ENCODE measurements at places on chromosomes 3 and 15.

GRCh38 chr3:12991481-12991837 is 81.8 kb downstream of the IQSEC1 start:
- DNase-seq, result no peak

- no peak for DNase-seq
These were observed 92.0 kb downstream of the ZNF609 start for GRCh38 chr15:64552281-64552948.

DNA sequence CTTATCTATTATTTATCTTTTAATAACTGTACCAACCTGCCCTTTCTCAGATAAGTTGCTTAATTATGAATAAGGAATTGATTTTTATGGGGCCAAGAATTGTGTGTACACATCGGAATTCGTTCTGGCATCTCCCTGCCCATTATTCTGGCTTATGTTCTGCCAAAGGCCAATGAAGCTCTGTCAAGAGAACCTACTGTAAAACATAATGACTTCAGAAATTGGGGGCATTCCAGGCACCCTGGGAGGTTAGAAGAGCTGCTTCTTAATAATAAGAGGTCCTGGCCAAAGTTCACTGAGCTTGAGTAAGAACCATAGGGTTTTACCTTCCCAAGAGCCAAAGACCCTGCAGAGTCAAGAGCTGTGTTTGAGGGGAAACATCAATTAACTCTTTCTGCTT is 261.7 kb downstream of the SLC9A9 start:
- no peak for DNase-seq

GRCh38 chr3:188830893-188831292 is 340.9 kb upstream of the TPRG1 start:
- DNase-seq, result no peak

- DNase-seq, result no peak
These were observed 37.3 kb upstream of the CMTM7 start for GRCh38 chr3:32354362-32354778.

DNA sequence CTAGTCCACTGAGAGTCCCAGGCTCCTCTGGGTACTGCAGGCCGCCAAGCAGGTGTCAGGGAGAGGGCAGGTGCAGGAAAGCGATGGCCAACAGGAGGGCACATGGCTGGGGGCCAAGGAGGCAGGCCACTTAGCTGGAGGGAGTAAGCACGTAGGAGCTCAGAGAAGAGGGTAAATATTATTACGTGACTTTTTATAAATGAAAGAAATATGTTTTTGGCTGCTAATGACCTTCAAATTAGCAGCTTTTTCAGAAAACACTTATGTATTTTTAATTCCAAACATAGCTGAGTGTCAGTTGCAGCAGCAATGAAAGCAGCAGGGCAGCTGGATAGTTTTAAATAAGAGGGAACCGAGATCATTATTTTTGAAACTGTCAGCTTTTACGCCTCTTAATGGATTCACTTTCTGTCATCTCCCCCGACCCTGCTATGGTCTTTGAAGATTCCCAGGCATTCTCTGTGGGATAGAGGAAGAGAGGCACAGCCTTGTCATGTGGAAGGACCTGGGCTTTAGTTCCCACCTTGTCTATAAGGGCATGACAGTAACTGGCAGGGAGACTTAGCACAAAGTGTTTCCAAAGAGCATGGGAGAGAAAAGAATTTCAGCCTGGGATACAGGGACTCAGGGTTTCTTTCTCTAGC is 477.1 kb downstream of the EPHB1 start:
- DNase-seq, result peak; percentile 78

- DNase-seq, result no peak
These were observed 38.7 kb upstream of the CCDC50 start for GRCh38 chr3:191290311-191291025.

DNA sequence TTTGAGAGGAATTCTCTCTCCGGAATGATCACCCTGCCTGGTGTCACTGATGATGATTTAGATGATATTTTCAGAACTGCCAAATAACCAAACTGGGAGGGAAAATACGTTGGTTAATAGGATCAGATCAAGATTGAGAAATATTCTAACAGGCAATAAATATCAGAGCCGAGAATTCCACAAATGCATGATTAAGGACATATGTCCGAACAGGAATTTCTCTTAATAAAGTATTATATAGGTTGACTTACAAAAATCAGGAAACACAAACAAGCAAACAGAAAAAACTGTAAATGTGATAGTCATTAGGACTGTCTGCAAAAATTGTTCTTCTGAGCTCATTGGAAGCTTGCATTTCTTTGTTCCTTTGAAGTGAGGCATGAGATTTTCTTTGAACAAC is 75.1 kb upstream of the PHLDB2 start:
- DNase-seq, result no peak

GRCh38 chr3:139677388-139678155 is at the start of gene NMNAT3:
TSS of gene NMNAT3 (minus strand) at chr3:139677972. CDS start at chr3:139627724, 50,248 bp downstream.
- DNase-seq, result peak; percentile 8

DNA sequence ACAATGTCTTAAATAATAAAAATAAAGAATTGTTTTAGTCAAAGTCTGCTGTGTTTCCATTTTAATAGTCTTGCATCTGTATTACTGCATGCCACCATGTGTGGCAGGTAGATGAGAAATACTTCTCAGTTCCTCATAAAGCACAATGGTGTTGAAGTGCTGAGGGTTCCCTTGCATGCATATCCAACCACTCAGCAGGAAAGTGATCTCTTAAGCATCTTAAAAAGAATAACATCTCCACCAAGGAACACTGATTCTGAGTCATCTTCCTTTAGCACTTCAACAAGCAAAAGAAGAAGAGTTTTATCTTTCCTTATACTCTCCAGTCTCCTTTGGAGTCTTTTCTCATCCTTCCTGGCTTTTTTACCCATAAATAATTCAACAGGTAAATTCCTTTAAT is 602.0 kb downstream of the TBL1XR1 start:
- DNase-seq, result no peak

- no peak for DNase-seq
These were observed 176.5 kb downstream of the RAP2B start for GRCh38 chr3:153338487-153338886.

GRCh38 chr15:31609258-31609681 is 282.6 kb downstream of the KLF13 start:
- no peak for DNase-seq

- DNase-seq, result no peak
These were observed 10.9 kb upstream of the NSMCE3 start for GRCh38 chr15:29280514-29280913.

GRCh38 chr15:65583701-65584100 is 27.2 kb downstream of the INTS14 start:
- DNase-seq, result no peak

- no peak for DNase-seq
These were observed 192.7 kb downstream of the MBNL1 start for GRCh38 chr3:152461460-152461859.

DNA sequence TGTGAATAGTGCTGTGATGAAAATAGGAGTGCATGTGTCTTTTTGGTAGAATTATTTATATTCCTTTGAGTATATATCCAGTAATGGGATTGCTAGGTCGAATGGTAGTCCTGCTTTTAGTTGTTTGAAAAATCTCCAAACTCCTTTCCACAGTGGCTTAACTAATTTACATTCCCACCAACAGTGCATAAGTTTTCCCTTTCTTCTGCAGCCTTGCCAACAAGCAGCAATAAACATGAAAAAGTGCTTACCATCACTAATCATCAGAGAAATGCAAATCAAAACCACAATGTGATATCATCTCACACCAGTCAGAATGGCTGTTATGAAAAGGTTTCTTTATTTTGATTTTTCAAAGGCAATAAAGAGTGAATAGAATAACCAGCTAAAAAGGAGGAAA is 1105.9 kb downstream of the NAALADL2 start:
- no peak for DNase-seq

DNA sequence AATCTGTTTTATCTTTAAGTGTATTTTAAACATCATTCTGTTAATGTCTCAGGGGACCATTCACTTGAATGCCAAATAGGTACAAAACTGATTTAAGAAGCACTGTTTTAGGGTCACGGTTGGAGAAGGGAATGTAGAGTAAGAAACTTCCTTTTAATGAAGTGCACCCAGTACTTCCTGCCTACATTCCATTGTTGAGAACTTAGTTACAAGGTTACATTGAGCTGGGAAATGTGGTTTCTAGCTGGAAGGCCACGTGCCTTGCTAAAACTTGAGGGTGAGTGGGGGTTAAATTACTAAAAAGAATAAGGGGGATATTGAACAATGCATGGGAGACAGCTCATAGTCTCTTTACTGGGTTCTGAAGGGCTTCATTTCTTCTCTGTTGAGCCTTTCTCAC is 78.3 kb upstream of the TBC1D5 start:
- no peak for DNase-seq

DNA sequence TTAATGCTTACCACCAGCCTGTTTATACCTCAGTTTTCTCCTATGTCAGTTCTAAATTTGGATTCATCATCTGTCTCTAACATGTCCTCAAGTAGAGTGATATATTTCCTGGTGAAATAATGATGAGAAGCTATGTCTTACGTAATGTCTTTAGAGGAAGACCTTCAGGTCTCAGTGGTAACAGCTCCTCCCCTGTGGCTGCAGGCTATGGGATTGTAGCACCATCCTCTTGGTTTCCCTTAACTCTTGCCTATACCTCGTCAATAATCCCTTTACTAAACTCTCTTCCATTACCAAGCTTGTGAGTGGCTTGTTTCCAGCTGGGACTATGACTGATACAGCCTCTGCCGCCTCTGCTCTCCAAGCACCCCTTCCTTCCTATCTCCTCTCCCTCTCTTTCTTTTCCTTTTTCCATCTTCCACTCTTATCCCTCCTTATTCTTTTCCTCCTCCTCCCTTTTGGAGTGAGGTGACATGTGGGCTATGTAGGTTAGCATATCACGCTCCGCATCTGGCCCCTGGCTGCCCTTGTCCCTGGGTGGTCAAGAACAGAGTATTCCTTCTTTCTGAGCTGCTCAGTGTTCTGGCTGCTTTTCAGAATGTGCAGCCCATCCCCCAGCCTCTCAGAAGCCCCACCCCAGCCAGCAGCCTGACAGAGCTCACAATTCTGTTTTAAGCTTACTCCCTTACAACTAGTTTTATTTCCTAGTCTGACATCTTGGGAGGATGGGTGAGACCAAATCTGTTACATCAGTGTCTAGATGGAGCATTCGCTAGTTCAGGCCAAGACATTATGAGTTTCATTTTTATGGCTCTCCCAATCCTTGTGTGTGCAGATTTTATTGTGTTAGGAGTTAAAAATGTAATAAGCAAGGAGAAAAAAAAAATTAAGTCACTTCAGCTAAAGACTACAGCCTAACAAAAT is 75.0 kb upstream of the RNU6-1 start:
- peak; percentile 61 for DNase-seq

DNA sequence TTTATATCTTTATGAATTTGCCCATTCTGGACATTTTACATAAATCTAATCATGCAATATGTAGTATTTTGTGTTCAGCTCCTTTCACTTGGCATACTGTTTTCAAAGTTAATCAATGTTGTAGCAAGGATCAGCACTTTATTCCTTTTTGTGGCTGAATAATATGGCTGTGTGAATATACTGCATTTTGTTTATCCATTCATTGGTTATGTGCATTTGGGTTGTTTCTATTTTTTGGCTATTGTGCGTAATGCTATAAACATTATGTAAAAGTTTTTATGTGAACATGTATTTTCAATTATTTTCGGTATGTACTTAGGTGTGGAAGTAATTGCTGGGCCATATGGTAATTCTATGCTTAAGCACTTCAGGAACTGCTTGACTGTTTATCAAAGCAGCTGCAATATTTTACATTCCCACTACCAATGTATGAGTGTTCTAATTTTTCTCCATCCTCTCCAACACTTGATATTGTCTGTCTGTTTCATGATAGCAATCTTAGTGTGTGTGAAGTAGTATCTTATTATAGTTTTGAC is 101.3 kb upstream of the P2RY1 start:
- DNase-seq, result no peak

- no peak for DNase-seq
These were observed 153.3 kb downstream of the USP13 start for GRCh38 chr3:179806177-179806576.

GRCh38 chr3:44439499-44440295 is 37.8 kb downstream of the ZNF445 start:
- no peak for DNase-seq

- DNase-seq, result no peak
These were observed 285.1 kb upstream of the STAC start for GRCh38 chr3:36095238-36095637.

DNA sequence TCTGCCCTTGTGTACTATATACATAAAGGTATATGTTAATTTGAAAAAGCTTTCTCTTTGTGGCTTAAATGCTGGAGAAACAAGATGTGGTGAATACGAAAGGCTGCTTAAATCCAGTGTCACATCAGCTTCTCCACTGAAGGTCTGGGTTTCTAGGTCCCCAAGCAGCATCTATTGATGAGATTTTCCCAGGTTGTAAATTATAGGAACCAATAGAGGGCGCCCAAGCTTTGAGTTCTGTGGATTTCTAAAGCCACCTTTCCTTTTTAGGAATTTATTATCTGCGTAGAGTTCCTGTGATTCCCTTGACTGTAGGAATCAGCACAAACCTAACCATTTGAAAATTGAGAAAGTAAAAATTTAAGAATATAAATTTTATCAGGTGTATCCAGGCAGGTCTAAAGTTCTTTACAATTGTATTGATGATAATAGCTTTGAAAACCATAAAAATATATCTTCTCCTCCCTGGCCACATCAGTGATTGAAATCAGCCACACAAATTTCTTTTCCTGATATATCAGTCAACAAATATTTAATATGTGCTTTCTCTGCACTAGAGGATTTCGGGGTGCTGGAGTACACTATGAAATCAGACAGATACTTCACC is 88.3 kb upstream of the ADAMTSL3 start:
- DNase-seq, result no peak

DNA sequence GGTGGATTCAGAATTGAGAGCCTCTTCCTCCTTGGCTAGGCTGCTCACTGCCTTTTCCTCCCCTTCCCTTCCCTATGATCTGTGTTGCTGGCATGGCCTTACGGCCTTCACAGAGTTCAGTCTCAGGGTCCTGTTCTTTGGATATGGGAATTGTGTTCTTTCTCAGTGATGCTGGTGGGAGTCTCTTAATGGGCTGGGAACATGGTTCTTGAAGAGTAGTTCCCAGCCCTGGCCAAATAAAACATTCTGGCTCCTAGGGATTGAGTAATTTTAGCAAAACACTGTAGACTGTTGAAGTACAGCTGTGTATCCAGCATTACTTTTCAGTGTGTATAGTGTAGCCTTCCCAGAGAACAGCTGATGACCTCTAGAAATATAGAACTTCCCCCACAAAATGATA is 22.6 kb upstream of the FILIP1L start:
- DNase-seq, result no peak

- no peak for DNase-seq
These were observed 701.4 kb upstream of the LMCD1 start for GRCh38 chr3:7800006-7800780.

GRCh38 chr3:175129571-175129970 is 270.4 kb downstream of the NAALADL2 start:
- no peak for DNase-seq

Measured in NCI-H510A treated with DMSO at 0.1 percent for 48 hours (cell line).